IPS DF 19.7 (cell line): ENCODE measurements at places on chromosomes 2 and 18.

GRCh38 chr2:181517685-181518301 is 60.6 kb downstream of the ITGA4 start:
- no peak for DNase-seq

DNA sequence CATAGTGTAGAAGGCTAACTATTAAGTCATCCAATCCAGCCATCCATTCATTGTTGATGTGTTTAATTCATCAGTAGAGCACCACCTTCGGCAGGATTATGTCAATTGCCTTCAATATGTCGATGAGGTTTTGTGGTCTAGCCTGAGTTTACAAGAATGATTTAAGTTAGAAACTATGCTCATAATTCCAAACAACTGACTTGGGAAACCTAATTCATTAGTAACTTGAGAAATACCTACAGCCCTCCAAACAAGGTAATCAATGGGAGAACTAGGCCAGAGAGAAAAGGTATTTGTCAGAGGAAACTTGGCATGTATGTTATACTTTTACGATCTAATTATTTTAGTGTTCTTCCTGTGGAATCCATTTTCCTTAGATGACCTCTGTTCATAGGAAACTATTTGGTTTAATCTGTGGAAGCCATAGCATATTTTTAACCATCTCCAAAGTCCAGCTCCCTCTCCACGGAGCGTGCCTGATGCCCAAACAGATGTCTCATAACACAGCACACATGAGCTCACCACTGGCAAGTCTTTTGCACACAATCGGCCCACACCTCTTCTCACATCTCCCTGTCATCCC is 148.5 kb downstream of the GFPT1 start:
- DNase-seq, result no peak

DNA sequence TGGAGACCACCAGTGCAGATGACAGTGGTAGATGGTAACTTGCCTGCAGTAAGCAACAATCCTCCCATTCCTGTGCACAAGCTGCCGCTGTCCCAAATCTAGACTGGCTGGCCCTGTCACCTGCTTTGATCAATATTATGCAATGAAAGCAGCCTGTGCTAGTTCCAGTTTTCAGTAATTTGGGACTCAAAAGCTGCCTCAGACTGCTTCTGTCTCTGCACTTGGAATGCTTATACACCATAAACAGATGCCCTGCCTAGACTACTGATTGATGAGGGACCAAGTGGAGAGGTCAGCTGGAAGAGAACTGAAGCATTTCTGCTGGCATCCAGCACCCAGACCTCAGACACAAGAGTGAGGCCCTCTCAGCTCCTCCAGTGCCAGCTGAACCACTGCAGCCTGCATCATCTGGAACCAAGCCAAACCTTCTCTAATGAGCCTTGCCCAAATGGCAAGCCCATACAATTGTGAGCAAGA is 24.9 kb downstream of the CCBE1 start:
- no peak for DNase-seq

DNA sequence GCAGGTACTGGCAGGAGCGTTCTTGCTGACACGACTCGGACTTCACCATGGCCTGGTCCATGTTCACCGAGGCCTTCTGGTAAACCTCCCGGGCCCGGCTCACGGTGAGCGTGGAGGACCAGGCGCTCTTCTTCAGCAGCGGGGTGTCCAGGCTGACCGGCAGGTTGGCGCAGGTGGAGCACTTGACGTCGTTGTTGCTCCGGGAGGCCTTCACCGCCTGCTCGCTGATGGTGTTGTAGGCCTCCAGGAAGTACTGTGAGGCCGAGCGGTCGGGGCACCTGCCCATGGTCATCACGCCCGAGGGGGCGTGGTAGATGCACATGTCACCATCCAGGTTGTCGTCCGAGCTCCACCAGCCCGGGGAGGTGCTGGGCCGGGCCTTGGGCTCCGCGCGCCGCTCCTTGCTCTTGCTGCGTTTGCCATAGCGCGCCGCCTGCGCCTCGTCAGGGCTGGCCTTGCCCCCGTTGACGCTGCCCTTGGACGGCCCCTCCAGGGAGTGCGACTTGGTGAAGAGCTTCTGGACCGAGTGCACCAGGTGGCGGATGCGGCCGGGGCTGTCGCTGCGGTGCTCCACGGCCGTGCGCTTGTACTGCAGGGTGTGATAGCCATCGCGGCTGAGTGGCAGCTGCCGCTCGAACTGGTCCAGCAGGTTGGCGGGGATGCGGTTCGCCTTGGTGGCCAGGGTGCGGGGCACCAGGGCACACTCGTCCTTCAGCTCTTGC is 429.3 kb downstream of the TGIF1 start:
- DNase-seq, result no peak

GRCh38 chr2:173386021-173386737 is 31.5 kb downstream of the CDCA7 start:
- DNase-seq, result no peak

DNA sequence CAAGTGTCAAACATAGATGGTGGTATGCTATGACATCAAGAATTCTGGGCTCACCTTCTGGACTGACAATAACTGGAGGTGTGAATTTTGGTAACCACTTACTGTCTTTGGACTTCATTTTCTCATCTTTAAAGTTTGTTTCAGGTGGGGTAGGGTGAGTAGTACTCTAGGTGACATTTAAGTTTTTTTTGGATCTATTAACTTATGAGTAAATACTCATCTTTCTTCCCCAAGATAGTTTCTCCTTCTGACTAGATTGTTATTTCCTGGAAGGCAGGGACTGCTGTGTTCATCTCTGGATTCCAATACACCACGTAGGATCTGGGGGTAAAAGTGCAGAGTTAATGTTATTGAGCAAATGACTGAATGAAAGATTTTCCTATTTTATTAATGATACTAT is 55.9 kb downstream of the ICOS start:
- no peak for DNase-seq

DNA sequence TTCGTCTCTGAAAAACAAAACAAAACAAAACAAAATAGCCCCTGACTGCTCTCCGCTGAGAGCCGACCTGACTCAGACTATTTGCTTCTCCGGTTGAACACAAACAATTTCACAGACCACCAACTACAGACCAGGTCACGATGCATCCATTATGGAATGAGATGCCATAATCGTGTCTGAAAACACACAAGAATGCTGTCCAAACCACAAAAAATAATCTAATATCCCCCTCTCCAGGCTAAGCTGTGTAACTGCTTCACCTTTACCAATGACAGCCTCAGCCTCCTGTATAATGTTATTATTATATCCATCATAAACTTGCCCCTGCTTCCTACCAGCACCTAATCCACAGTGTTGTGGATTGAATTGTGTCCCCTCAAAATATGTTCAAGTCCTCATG is 114.7 kb downstream of the DNAH6 start:
- DNase-seq, result no peak

- no peak for DNase-seq
Measured at GRCh38 chr2:165280356-165280755, 41.1 kb downstream of the SCN2A start.

DNA sequence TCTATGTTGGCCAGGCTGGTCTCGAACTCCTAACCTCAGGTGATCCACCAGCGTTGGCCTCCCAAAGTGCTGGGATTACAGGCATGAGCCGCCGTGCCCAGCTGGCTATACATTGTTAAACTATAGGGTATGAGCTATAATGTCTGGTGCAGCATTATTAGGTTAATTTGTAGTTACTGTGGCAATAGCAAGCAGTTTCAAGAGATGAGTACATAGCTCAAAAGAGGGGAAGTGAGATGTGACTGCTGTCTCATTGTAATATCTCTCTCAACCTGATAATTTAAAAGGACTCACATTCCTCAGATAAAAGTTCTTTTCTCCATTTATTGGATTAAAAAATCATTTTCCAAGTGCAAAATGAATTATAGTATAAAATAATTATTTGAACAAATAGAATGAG is 116.4 kb downstream of the INO80D start:
- DNase-seq, result no peak

GRCh38 chr2:233830111-233830802 is 24.1 kb downstream of the HJURP start:
- no peak for DNase-seq
